ENCODE measurements at places on chromosomes 4 and X.

GRCh38 chr4:101217353-101218031 lies 129.8 kb downstream of the PPP3CA start:
- no peak for DNase-seq

DNA sequence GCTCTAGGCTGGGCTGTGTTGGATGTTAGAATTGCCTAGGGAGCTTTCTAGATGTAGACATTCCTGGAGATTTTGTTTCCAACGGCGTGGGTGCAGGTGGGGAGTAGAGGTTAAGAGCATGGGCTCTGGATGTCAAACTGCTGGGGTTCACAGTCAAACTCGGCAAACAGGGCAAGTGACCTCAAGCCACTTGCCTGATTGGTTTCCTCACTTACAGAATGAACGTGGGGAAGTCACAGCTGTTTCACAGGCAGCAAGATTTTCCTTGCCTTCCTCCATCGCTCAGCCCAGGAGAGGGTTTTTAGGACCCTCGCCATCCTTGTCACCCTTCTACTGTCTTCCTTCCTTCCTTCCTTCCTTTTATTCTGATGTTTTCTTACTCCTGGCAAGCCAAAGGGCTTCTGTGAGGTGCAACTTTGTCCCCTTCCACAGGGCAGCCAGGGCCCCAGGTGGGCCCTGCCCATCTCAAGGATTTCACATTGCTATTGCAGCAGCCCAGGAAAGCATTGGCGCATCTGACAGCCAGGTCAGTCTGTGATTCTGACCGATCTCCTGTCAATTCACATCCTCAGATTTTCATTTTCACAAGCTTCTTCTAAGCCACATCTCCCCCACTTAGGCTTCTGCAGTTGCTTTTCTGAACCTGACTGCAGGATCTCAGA lies 7.0 kb downstream of the RTL5 start:
- no peak for DNase-seq

DNA sequence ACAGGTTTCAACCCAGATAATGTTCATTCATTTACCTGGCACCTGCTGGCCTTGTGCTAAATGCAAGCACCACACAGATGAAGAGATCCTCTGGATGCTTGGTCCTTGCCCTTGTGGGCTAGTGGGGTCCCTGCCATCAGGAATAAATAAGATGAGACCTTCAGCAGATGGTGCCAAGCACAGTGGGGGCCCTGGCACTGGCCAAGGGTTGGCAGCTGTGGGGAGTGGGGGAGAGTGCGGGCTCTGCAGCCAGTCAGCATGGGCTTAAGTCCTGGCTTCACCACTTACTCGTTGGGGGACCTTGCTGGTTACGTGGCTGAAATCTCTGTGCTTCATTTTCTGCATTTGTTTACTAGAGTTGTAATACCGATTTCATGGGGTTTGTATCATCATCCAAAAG lies 6.9 kb downstream of the LAP3 start:
- DNase-seq = no peak

- no peak for DNase-seq
Measured at GRCh38 chr4:65791812-65792308, 121.6 kb upstream of the EPHA5 start.

GRCh38 chrX:40188573-40189417 lies 91.0 kb upstream of the BCOR start:
- no peak for DNase-seq

GRCh38 chr4:75071317-75071716 lies 138.4 kb downstream of the PARM1 start:
- no peak for DNase-seq

DNA sequence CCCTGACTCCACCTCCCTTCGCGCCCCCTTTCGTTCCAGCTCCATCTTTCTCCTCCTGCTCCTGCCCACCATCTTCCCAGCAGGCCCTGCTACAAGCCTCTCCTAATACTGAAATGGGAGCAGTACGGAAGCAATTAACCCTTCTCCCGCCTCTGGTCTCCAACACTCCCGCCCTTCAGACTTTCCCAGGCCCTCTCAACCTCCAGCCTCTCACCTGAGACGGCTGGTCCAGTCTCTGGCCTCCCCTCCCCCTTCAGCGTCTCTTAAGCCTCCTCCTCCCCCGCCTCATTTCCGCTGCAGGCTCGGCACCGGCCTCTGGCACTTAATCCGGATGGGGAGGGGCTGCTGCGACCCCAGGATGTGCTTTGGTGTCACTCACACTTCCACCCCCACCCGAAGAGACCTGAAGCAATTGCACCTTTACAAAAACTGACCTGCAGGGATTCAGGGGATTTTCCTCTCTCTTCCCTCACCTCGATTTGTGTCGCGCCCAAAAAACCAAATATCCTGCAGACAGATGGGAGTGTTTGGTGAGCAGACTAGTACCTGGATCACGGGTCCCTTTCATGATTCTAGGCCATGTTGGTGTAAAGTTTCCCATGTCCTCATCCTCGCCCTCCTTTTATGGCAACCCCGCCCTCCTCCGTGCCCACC lies 657 bp downstream of the TCEAL8 start:
- no peak for DNase-seq

DNA sequence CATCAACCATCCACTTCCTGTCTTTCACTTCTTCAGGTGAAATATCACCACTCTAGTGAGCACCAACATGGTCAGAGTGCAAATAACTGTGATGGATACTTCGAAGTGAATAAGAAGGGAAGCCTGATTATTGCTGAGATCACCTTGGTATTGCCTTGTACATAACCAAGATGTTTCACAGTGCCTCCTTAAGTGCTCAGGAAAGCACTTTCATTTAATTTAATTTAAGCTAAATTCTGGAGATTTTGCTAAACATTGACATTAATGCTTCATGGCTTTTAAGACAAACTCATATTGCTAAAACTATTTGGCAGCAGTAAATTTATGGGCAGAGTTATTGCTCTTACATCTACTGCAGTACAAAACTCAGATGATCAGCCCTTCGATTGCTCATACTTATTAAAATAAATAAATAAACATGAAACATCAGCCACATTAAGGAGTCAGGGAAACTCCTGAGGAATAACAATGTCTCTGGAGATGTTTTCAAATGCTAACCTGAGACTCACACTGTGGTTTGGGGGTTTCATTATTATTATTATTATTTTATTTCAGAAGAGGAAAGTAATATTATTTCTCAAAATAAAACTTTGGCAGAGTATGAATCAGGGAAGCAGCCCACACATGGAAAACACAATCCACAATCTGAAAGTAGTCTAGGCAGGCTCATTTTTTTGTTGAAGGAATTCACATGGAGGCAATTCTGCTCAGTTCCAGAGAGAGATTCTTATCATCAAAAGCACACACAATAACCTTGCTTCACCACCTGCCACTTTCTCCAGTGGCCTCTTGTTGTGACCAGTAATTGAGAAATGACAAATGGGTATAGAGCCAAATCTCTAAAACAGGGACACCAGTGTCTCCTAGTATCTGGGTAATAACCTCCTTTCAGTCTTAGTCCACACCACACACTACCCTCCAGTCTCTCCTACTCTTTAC lies 344.2 kb downstream of the MAPK10 start:
- no peak for DNase-seq
